Uterus (tissue), 4 donors: ENCODE measurements at places on chromosomes 6 and 20. TPM values are rescaled to one million over a fixed set of nuclear protein-coding genes. Genes with fewer than 3 reads are reported as not detected.

DNA sequence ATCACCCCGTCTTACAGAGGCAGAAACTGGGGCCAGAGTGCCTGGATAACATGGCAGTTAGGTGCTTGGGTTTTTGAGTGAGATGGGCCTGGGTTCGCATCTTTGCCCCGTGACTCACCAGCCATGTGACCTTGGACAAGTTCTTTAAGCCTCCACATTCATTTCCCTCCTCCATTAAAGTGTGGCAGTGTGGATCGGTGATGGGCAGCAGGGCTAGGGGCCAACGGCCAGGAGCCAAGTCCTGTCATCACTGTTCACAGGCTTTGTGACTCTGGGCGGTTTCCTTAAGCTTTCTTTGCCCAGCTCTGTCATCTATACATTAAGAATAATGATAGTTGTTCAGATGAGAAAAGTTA, 85.5 kb upstream of the PMEPA1 start:
- no peak overlapping the region for H3K4me3 ChIP-seq
- H3K27me3 ChIP-seq = no peaks in the 10 kb centered on the region
- no peak for DNase-seq
- no peaks in the 10 kb centered on the region for H3K4me1 ChIP-seq

DNA sequence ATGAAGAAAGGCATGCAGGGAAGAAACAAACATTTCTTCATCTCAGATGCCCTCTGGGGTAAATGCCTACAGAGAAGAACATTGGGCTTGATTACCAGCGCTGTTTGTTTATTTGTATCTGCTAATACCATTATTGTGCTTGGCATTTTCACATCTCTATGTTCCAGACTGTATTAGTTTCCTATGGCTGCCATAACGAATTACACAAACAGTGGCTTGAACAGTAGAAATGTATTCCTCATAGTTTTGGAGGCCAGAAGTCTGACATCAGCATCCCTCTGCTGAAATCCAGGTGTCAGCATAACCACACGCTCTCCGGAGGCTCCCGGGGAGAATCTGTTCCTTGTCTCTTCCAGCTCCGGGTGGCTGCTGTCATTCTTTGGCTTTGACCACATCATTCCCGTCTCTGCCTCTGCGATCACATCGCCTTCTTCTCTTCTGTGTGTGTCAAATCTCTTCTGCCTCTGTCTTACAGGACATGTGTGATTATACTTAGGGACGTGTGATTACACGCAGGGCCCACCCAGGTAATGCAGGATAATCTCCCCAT, 241.6 kb upstream of the SUPT3H start:
- H3K36me3 ChIP-seq = no peaks in the 10 kb centered on the region
- no peak overlapping the region for H3K27ac ChIP-seq
- DNase-seq = no peak
- H3K27me3 ChIP-seq = no peaks in the 10 kb centered on the region

DNA sequence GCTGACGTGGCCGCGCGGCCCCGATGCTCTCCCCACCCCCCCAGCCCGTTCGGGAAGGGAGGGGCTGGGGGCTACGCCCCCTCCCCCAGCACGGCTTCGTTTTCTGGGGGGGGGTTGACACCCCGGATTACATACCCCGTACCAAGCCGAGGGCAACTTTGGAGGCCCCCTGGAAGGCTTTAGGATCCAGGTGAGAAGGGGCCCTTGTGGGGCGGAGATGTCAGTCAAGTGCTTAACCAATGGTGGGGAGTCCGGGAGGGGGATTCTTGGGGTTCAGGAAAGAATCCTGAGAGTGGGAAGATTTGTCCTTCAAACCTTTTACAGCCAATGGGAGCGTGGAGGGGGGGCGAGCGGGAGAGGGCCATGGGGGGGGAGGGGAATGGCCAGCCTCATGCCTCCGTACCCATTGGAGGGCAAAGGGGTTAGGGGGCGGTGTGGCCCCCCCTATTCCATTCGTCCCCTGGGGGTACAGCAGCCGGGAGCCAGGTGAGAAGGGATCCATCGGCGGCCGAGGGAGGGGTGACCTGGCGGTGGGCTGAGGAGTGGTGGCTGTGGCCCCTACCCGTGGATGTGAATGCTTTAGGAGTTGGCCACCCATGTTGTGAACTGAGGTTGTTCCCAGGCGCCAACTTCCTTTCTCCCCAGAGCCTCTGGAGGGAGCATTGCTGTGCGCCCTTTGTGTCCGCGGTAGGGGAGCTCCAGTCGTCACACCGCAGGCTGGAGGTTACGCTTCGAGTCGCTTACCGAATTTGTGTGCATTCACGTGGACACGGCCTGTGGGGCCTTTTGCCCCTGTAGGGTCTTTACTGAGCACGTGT, 682 bp downstream of the BRD2 start:
- H3K36me3 ChIP-seq = no peaks in the 10 kb centered on the region
- H3K27ac ChIP-seq = peak overlapping the region; percentile 98
- no peaks in the 10 kb centered on the region for H3K27me3 ChIP-seq
- peaks cover 5% of the 10 kb centered on the region for H3K4me1 ChIP-seq
- peak overlapping the region; percentile 87 for H3K4me3 ChIP-seq

- H3K4me1 ChIP-seq = no peaks in the 10 kb centered on the region
- no peak overlapping the region for H3K27ac ChIP-seq
- no peaks in the 10 kb centered on the region for H3K27me3 ChIP-seq
- H3K36me3 ChIP-seq = no peaks in the 10 kb centered on the region
These were observed 90.0 kb upstream of the RPS6KA2 start for GRCh38 chr6:166716910-166717617.

RNF5 gene
- 84.7 TPM for total RNA-seq
